ENCODE measurements at places on chromosomes 16 and 17.

DNA sequence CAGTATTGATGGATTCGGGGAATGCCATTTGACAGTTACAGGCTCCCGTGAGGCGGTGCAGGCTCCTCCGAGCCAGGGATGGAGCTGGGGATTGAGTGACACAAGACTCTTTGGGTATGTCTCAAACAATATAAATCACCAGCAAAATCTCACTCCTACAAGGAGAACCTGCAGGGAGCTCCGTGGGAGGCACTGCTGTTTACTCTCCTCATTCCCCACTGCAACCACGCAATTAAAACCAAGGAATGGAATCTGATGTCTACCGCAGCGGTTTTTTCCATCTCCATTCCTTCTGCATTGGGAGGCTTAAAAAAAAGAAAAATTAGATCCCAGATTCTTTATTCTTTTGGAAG is 157.9 kb downstream of the WWOX start:
- no peak overlapping the region for H3K4me3 ChIP-seq
- no peaks in the 10 kb centered on the region for H3K36me3 ChIP-seq
- H3K27ac ChIP-seq, result no peak overlapping the region

GRCh38 chr17:82229698-82230608 is 1.1 kb downstream of the SLC16A3 start:
- H3K27ac ChIP-seq, result peak overlapping the region; percentile 83
- H3K4me3 ChIP-seq, result peak overlapping the region; percentile 47
- DNase-seq, result no peak
- no peaks in the 10 kb centered on the region for H3K36me3 ChIP-seq
- H3K4me1 ChIP-seq, result no peaks in the 10 kb centered on the region

- H3K36me3 ChIP-seq, result no peaks in the 10 kb centered on the region
- no peaks in the 10 kb centered on the region for H3K27me3 ChIP-seq
- no peak overlapping the region for H3K4me3 ChIP-seq
- no peaks in the 10 kb centered on the region for H3K4me1 ChIP-seq
- DNase-seq, result no peak
Observed at GRCh38 chr17:29740017-29740416, 117.3 kb upstream of the CORO6 start.

DNA sequence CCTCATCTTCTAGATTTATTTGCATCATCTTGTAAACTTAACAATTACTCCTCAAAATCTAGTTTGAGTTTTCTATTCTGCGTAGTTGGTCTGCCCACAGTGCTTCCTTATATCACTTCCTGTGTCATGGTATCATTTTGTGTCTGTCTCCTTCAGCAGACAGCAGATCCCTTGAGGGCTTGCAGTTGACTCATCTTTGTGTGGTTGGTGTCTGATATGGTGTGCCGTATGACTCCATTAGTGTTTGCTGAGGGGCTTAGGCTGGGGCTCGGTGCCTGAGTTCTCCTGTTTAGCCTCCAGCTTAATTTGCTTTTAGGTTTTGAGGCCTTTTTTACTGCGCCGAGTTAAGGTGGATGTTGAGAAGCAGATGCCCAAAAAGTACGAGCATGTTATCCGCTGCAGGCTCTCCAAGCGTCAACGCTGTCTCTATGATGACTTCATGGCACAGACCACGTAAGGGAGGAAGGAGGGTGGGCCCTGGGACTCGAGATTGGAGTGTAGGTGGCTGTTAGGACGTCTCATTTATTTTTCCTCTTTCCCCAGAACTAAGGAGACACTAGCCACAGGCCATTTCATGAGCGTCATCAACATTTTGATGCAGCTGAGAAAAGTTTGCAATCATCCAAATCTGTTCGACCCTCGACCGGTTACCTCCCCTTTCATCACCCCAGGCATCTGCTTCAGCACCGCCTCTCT is 16.9 kb downstream of the SRCAP start:
- no peaks in the 10 kb centered on the region for H3K36me3 ChIP-seq
- no peak overlapping the region for H3K4me3 ChIP-seq
- DNase-seq, result no peak
- no peak overlapping the region for H3K27ac ChIP-seq
- no peaks in the 10 kb centered on the region for H3K27me3 ChIP-seq

- no peak for DNase-seq
- H3K4me3 ChIP-seq, result no peak overlapping the region
- no peaks in the 10 kb centered on the region for H3K4me1 ChIP-seq
- no peaks in the 10 kb centered on the region for H3K36me3 ChIP-seq
Observed at GRCh38 chr17:70525961-70526360, 356.6 kb downstream of the KCNJ2 start.

DNA sequence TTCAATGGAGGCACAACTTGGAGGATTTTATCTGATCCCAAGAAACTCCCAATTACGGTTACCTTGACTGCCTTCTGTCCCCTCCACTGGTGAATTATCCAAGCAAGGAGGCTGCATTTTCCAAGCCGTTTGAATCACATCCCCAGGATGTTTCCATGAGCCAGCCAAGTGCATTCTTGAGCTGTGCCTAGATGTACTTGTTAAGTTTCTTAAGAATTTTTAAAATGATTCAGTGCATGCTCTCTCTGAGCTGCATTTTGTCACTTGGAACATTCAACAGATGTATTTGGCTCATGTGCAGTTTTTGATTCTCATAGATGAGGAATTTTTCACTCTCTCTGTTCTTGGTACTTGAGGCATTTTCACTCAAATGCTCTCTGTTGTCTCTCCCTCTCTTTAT is 202.6 kb upstream of the MYOCD start:
- DNase-seq, result no peak
- peak overlapping the region; percentile 12 for H3K27ac ChIP-seq
- no peak overlapping the region for H3K4me3 ChIP-seq
- no peaks in the 10 kb centered on the region for H3K36me3 ChIP-seq
- H3K4me1 ChIP-seq, result no peaks in the 10 kb centered on the region

DNA sequence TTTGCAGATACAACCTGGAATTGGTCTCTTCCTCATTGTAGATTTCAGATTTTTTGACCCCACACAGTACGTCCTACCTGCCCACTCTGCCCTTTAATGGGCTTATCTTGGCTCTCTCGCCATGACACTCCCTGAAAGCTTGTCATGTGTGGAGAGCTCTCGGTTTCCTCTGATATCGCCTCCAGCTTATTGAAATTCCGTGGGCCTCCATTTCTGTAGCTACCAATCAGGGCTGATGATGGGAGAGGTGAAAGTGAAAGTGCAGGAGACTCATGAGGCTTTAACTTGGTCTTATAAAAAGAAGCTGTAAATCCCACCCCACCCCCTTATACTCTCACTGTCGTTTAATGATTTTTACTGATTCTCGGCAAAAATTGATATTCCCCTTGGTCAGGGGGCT is 17.7 kb downstream of the HOXB1 start:
- no peaks in the 10 kb centered on the region for H3K27me3 ChIP-seq
- H3K4me3 ChIP-seq, result no peak overlapping the region
- no peaks in the 10 kb centered on the region for H3K4me1 ChIP-seq
- H3K36me3 ChIP-seq, result no peaks in the 10 kb centered on the region

- H3K27me3 ChIP-seq, result no peaks in the 10 kb centered on the region
- H3K4me3 ChIP-seq, result no peak overlapping the region
- DNase-seq, result no peak
- H3K36me3 ChIP-seq, result no peaks in the 10 kb centered on the region
- H3K4me1 ChIP-seq, result peaks cover 11% of the 10 kb centered on the region
Observed at GRCh38 chr16:31134091-31134571, 1.4 kb downstream of the PRSS8 start.

DNA sequence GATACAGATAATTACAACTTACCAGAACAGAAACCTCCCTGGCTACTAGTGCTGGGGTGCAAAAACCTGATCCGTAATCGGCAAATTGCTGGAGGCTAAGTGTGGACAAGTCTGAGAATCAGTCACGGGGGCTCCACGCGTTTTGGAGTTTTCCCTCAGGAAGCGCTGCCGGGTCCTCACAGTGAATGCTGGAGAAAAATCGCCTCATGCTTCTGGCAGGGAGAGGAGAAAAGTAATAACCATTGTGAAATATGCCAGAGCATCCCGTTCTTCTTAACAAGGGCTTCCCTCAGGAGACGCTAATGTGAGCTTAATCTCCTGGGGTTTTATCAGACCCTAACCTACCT is 79.0 kb upstream of the CACNG5 start:
- H3K4me1 ChIP-seq, result no peaks in the 10 kb centered on the region
- no peaks in the 10 kb centered on the region for H3K36me3 ChIP-seq
- no peak for DNase-seq
- H3K27me3 ChIP-seq, result no peaks in the 10 kb centered on the region
- H3K4me3 ChIP-seq, result no peak overlapping the region

DNA sequence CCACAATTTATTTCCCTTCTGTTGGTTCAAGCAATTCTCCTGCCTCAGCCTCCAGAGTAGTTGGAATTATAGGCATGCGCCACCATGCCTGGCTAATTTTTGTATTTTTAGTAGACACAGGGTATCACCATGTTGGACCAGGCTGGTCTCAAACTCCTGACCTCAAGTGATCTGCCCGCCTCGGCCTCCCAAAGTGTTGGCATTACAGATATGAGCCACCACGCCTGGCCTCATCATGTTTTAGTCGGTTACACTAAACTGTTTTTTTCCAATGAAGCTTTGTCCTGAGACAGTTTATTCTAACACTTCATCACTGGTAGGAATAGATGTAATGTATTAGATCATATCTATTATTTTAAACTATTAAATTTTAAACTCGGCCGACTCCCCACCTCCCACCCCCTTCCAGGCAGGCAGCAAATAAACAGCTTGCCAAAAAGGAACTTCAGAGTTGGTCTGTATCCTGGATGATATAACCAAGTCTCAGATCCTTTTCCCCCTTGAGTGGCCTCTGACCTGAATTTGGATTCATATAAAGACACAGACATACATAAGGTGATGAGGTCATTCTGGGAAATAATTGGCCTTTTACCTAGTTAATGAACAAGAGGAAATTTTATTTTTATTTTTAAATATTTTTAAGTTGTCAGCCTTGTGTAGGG is 18.4 kb upstream of the CORO6 start:
- H3K4me3 ChIP-seq, result no peak overlapping the region
- peak overlapping the region; percentile 82 for H3K27ac ChIP-seq
- H3K4me1 ChIP-seq, result peaks cover 6% of the 10 kb centered on the region

GRCh38 chr17:79089720-79090442 is 15.3 kb downstream of the ENGASE start:
- no peaks in the 10 kb centered on the region for H3K4me1 ChIP-seq
- DNase-seq, result no peak
- H3K36me3 ChIP-seq, result no peaks in the 10 kb centered on the region

GRCh38 chr16:23206986-23207385 is 24.4 kb downstream of the SCNN1G start:
- H3K4me3 ChIP-seq, result no peak overlapping the region
- no peaks in the 10 kb centered on the region for H3K36me3 ChIP-seq
- DNase-seq, result no peak
- no peaks in the 10 kb centered on the region for H3K4me1 ChIP-seq

All from uterus (tissue), 4 donors.